ENCODE measurements at places on chromosomes 16 and 17. TPM values are rescaled to one million over a fixed set of nuclear protein-coding genes. Genes with fewer than 3 reads are reported as not detected.
A peak's percentile ranks its signal among the peaks of the same experiment; 100 is the strongest.

DNA sequence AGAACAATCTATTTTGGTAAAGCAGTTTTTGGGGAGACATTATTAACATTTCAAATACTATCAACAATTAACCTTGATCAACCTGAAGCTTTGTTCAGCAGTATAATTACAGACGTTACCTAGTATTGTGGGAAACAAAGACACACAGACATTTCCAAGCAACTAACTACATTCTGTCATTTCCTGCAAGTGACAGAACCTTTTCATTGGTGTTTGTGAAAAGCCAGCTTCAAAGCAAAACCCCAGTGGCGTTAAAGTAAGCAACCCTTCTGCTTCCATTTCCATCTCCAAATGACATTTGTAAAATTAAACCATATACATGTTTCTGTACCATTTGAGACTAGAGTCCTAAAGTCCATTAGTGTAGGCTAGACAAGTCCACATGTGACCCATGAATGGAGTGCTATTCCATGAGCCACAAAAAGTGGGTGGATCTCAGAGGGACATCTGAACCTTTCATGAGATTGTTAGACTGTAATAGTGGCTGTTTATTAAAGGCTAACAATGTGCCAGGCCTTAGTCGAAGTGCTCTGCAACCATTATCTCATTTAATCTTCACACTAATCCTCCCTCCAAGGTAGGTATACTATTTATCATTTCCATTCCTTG, 101.2 kb downstream of the SSH2 start:
- no peak for DNase-seq
- peaks cover 14% of the 10 kb centered on the region for H3K4me1 ChIP-seq
- no peak overlapping the region for H3K27ac ChIP-seq
- H3K27me3 ChIP-seq: no peaks in the 10 kb centered on the region

- no peak overlapping the region for H3K27ac ChIP-seq
- H3K4me3 ChIP-seq: no peak overlapping the region
- H3K27me3 ChIP-seq: peaks cover 2% of the 10 kb centered on the region
- DNase-seq: no peak
- H3K4me1 ChIP-seq: peaks cover 11% of the 10 kb centered on the region
Observed at GRCh38 chr17:57329380-57330214, 73.3 kb downstream of the MSI2 start.

GRCh38 chr17:13008461-13008860, 9.4 kb downstream of the ELAC2 start:
- peaks cover 2% of the 10 kb centered on the region for H3K27me3 ChIP-seq
- no peak overlapping the region for H3K27ac ChIP-seq
- DNase-seq: no peak
- no peaks in the 10 kb centered on the region for H3K36me3 ChIP-seq
- no peak overlapping the region for H3K4me3 ChIP-seq

DNA sequence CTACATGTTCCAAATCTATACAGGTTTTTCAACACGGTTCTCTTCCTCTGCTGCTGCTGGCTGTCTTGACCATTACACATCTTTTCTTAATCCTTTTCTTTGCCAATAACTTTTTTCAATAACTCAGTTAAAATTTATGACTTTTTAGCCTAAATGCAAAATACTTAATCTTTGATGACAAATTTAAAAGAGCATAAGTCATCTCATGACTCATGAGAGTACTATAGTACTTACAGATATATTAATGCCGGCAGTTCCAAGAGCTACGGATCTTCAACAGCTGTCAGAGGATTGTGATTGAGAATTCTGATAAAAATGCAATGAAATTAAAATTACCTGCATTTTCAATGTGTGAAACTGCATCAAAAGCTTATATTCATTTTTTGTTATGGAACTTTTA, 105.5 kb downstream of the KPNA2 start:
- H3K4me1 ChIP-seq: no peaks in the 10 kb centered on the region
- no peak overlapping the region for H3K4me3 ChIP-seq
- no peaks in the 10 kb centered on the region for H3K27me3 ChIP-seq
- no peaks in the 10 kb centered on the region for H3K36me3 ChIP-seq

DNA sequence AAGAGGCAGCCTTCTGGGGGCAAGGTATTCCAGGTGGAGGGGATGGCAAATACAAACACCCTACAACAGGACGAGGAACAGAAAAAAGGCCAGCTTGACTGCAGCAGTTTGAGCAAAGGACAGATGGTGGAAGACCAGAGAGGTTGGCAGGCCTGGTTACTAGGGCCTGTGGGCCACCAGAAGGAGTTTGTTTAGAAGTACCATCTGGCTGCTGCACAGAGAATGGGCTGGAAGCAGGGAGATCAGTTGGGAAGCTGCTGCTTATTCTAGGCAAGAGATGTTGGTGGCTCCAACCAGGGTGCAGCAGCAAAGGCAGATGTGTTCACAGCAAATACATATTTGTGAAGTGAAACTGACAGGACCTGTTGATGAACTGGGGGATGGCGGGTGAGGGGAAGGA, 2.9 kb upstream of the YPEL2 start:
- peaks cover 29% of the 10 kb centered on the region for H3K4me1 ChIP-seq
- H3K4me3 ChIP-seq: peak overlapping the region; percentile 28
- H3K27ac ChIP-seq: peak overlapping the region; percentile 84

GRCh38 chr17:8914554-8914953, 47.1 kb upstream of the PIK3R6 start:
- no peak overlapping the region for H3K4me3 ChIP-seq
- H3K27ac ChIP-seq: no peak overlapping the region
- H3K27me3 ChIP-seq: no peaks in the 10 kb centered on the region
- no peaks in the 10 kb centered on the region for H3K4me1 ChIP-seq
- no peaks in the 10 kb centered on the region for H3K36me3 ChIP-seq

DNA sequence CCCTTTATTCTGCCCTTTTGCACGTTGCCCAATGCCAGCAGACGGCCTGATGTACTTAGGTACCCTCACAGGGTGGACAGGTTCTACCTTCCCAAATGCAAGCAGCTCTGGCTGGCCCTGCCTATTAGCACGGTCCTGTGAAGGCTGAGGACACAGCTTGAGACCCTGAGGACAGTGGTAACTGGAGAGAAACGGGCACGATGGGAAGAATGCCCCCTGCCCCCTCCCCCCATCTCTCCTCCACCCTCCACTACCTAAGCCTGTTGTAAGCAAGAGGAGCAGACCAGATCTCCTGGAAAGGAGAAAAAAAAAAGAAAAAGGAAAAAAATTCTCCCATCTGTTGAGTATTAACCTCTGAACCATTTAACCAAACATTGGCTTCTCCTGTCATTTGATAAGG, 34.1 kb downstream of the MEOX1 start:
- no peak for DNase-seq
- no peaks in the 10 kb centered on the region for H3K4me1 ChIP-seq
- no peaks in the 10 kb centered on the region for H3K27me3 ChIP-seq
- H3K4me3 ChIP-seq: no peak overlapping the region
- no peak overlapping the region for H3K27ac ChIP-seq

DNA sequence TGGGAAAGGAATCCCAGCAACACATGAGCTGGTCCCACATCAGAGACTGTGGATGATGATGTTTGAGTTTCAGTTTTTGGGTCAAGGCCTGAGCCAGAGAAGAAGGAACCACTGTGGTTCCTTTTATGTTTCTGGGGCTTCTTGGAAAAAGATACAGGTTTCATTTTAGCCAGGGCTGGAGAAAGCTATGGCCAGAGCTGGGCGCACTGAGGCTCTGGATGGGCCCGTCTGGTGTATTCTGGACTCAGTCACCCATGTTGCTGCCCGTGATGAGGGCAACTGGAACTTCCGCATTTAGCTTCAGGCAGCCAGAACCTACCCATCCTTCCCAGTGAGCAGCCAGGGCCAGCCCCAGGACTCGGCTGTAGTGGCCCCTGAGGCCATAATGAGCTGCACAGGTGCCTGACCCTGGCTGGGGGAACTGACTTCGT, 15.0 kb upstream of the PITPNA start:
- H3K4me1 ChIP-seq: peaks cover 10% of the 10 kb centered on the region
- no peak overlapping the region for H3K27ac ChIP-seq
- peaks cover 2% of the 10 kb centered on the region for H3K27me3 ChIP-seq
- no peak overlapping the region for H3K4me3 ChIP-seq
- H3K36me3 ChIP-seq: no peaks in the 10 kb centered on the region
- DNase-seq: no peak

GRCh38 chr16:49050607-49051006, 231.0 kb downstream of the CBLN1 start:
- H3K27me3 ChIP-seq: no peaks in the 10 kb centered on the region
- no peak overlapping the region for H3K4me3 ChIP-seq
- H3K4me1 ChIP-seq: no peaks in the 10 kb centered on the region
- no peaks in the 10 kb centered on the region for H3K36me3 ChIP-seq
- H3K27ac ChIP-seq: no peak overlapping the region
- no peak for DNase-seq

DNA sequence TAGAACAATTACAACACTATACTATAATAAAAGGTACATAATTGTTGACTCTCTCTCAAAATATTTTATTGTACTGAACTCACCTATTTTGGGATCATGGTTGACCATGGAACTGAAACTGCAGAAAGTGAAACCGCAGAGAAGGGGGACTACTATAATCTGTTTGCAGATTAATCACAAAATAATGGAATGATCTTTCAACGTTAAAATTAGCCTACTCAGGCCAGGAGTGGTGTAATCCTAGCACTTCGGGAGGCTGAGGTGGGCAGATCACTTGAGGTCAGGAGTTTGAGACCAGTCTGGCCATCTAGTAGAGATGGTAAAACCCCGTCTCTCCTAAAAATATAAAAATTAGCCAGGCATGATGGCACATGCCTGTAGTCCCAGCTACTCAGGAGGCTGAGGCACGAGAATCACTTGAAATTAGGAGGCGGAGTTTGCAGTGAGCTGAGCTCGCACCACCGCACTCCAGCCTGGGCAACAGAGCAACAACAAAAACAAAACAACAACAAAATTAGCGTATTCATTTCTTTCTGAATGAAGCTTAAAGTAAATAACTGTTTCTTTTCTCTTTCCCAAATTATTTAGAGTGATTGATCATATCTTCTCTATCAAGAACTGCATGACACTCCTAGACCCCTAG, 45.6 kb downstream of the IKZF3 start:
- H3K27ac ChIP-seq: no peak overlapping the region
- no peak for DNase-seq
- H3K36me3 ChIP-seq: peaks cover 14% of the 10 kb centered on the region
- H3K4me1 ChIP-seq: no peaks in the 10 kb centered on the region
- H3K27me3 ChIP-seq: no peaks in the 10 kb centered on the region

DNA sequence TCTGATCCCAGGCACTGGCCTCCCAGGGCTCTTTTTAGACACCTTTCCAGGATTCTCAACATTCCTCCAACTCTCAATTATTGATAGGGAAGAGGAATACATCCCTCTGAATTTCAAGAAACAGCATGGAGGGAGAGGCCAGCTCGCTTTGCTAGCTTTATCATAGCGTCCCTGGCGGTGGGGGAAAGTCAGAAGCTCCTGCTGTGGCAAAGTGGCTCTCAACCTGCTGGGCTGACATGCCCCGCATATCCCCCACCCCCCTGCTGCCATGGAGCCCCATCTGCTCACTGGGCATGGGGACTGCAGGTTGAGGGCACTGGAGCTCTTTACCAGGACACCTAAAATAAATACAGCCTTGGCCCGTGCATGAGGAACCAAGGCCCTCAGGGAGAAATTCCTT, 140.3 kb downstream of the SLC39A11 start:
- H3K27ac ChIP-seq: no peak overlapping the region
- H3K4me3 ChIP-seq: no peak overlapping the region
- H3K36me3 ChIP-seq: no peaks in the 10 kb centered on the region
- peaks cover 30% of the 10 kb centered on the region for H3K4me1 ChIP-seq
- peaks cover 3% of the 10 kb centered on the region for H3K27me3 ChIP-seq

GRCh38 chr17:6097005-6097279, 26.8 kb downstream of the WSCD1 start:
- H3K27me3 ChIP-seq: peaks cover 3% of the 10 kb centered on the region
- no peak overlapping the region for H3K4me3 ChIP-seq
- no peak for DNase-seq
- peaks cover 12% of the 10 kb centered on the region for H3K36me3 ChIP-seq
- peaks cover 12% of the 10 kb centered on the region for H3K4me1 ChIP-seq
- no peak overlapping the region for H3K27ac ChIP-seq

DNA sequence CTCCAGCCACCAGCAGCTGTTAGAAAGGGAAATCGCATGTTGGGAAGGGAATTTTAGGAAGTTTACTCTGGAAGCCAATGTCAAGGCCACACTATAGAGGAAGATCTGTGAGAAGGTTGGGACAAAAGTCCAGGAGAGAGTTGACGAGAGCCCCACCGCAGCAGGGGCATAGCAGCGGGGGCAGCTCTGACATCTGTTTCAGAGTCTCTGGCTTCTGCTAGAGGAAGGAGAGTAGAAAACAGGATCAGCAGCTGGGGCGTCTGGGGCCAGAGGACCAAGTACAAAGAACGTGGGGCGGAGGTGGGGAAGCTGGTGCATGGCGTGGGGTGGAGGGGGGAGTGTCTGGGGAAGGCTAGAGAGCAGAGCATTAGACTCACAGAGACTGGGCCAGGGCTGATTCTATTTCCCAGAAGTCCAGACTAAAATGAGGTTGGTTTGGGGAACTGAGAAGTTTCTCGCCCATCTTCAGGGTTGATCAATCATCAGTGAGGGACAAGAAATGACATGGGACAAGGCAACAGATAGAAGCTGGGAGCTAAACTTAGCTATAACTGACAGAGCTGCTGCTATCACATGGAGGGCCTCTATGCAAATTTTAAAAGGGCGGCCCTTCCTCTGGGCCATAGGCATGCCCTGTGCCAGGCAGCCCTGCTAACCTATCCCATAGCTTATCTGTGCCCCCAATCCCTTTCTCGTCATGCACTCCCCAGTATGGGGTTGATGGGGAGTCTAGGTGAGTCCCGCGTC, 1.2 kb downstream of the RABEP2 start:
- no peaks in the 10 kb centered on the region for H3K36me3 ChIP-seq
- peaks cover 5% of the 10 kb centered on the region for H3K27me3 ChIP-seq
- peaks cover 11% of the 10 kb centered on the region for H3K4me1 ChIP-seq
- H3K4me3 ChIP-seq: peak overlapping the region; percentile 82
- peak overlapping the region; percentile 56 for H3K27ac ChIP-seq

DNA sequence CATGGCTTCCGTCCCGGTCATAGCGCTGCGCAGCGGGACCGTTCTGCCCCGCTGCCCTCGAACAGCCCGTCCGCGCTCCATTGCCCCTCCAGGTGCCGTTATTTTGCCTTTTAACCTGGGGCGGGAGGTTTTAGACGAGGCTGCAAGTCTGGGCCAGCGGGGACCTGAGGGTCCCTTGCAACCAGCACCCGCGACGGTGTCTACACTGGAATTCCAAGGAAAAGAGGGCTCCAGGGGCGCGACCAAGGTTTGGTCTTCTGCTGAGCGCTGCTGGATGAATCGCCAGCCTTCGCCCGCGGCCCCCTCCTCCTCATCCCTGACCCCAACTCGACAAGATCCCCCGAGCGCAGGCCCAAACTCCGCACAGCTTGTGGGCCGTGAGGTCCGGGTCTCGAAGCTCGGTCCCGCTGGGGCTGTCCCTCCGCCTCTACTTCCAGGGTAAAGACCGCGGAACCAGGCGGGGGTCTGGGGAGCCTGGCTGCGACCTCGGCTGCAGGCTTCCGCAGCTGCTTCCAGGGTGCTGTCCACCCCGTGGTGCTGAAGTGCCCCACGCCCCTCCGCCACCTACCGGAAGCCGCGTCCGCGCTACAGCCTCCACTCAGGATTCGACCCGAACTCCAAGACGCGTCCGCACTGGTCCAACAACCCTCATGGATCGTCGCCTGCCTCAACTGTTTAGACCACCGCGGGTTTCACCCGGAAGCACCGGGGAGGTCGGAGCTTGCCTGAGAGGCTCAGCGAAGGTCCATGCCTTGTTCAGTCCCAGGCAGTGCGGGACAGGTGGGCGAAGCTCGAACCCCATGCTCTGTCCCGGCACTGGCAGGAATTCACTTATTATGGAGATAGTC, 10.1 kb upstream of the CA4 start:
- no peak overlapping the region for H3K27ac ChIP-seq
- DNase-seq: peak; percentile 57
- peaks cover 7% of the 10 kb centered on the region for H3K36me3 ChIP-seq
- peak overlapping the region; percentile 46 for H3K4me3 ChIP-seq
- H3K27me3 ChIP-seq: peaks cover 20% of the 10 kb centered on the region

Gene LHX1
- 2.6 TPM for total RNA-seq

Gene CDH3
- total RNA-seq: 1.3 TPM

Gene TMEM101
- 22.6 TPM for total RNA-seq

Gene ACAP1
- not detected for total RNA-seq

Measured in glutamatergic neuron (in vitro differentiated cells).